ENCODE measurements at places on chromosomes 4 and X. TPM values are rescaled to one million over a fixed set of nuclear protein-coding genes. Genes with fewer than 3 reads are reported as not detected.

SMIM10 gene
- 2.1 TPM for polyA plus RNA-seq

AMBN gene
- not detected for polyA plus RNA-seq

EREG gene
- polyA plus RNA-seq: not detected

GRCh38 chrX:153933748-153934147 lies 1.1 kb downstream of the NAA10 start:
- no peak for DNase-seq

DNA sequence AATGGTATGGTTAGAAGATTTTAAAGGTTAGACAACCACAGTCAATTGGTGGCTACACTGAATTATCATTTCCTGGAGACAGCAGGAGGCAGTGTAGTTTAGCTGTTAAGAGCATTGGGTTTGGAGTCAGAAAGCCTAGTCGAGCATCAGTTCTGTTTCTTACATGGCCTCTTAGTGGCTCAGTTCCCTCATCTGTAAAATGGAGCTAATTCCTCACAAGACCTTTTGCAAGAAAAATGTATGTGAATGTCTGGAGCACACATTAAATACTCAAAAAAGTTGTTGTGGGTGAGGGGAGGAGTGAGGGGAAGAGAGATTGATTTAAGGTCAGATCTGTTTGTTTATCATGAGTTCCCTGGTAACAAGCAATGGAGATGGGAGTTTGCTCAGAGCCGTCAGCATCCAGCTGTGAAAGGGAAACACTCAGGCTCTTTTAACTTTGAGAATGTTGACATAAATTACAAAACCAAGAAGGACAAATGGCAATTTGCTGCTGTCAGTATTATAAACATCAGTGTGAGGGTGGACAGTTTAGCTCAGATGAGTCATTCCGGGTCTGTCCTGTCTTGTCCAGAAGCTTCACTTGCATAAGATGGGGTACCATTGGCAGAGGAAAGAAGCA lies 98.2 kb upstream of the PGRMC2 start:
- no peak for DNase-seq

DNA sequence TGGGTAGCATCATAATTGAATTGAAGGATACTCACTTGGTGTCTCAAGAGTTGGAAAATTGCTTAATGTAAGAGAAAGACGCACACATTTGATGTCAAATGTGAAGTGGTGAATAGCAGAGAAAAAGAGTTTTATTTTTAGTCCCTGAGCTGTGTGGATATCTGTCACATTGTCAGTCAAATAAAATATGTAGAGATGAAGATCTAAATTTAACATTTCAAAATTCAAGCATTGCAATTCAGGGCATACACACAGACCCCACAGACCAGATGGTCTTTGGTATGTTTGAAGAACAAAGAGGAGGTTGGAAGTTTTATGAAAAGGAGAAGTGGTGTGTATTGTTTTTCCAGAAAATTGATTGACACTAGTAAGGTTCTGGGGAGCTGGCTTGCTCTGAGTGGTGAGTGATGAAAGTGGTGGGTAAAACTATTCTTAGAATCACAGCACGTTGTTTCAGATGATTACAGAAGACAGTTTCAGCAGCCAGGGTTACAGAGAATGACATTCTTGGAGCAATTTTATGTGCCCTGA lies 44.9 kb upstream of the BBS12 start:
- DNase-seq: peak; percentile 91

GRCh38 chr4:19850909-19851308 lies 400.8 kb upstream of the SLIT2 start:
- DNase-seq: no peak

- peak; percentile 81 for DNase-seq
These were observed 127.6 kb upstream of the INTU start for GRCh38 chr4:127505203-127505602.

DNA sequence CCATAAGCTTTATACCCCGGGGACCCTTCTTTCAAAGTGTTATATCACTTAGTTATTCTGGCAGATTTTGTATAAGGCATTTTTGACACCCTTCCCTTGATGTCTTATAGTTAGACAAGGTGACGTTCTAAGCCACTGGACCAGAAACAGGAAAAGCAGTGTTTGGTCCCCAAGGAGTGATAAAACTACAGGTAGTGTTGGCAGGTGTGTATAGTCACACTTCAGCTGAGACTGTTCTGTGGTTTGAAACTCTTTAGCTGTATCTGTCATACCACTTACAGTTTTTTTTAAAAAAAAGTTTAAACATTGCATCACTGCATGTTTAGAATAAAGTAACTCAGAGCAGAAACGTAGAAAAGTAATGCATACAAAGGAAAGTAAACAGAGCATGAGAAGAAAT lies 48.5 kb downstream of the TLL1 start:
- DNase-seq: no peak

- DNase-seq: peak; percentile 4
These were observed 78.8 kb downstream of the TMEM164 start for GRCh38 chrX:110081740-110082139.

DNA sequence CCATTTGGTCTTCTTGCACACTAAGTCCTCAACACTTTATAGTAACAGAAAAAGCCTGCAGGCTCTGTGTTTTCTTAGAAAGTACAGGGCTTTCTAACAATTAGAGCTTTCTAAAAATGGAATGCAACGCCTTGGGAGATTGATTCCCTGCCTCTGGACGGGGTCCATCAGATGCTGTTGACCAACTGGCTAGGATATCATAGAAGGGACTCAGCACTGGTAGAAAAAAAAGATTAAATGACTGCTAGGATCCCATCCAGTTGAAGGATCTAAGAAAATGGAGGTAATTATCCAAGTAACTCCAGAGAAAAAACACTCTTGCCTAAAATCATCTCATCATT lies 39.5 kb downstream of the USP46 start:
- no peak for DNase-seq

GRCh38 chr4:71584585-71584984 lies 199.3 kb downstream of the GC start:
- DNase-seq: peak; percentile 24

Measured in brain (organoid and tissue), 16 donors.